ENCODE measurements at places on chromosomes 11 and 22.

DNA sequence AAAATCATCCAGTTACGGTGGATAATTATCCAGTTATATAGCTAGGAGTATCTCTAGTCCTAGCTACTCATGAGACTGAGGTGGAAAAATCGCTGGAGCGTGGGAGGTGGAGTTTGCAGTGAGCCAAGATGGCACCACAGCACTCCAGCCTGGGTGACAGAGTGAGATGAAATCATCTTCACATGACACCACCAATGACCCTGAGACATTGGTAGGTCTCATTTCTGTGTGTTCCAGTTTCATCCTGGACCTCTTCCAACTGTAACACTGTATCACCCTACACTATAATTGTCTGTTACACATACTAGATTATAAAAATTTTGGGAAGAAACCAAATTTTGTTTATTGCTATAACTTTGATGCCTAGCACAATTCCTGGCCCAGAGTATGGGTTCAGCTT is 446.8 kb downstream of the TMEM135 start:
- peak; percentile 11 for DNase-seq

DNA sequence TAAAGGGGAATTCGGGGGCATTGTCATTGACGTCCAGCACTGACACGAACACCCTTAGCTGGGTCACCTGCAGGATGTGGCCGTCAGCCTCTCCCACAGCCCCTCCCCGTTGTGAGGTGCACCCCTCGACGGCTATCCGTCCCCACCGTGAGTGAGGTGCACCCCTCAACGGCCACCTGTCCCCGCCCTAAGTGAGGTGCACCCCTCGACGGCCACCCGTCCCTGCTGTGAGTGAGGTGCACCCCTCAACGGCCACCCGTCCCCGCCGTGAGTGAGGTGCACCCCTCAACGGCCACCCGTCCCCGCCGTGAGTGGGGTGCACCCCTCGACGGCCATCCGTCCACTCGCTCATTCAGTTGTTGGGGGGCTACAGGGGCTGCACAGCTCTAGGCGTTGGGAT is 2.9 kb downstream of the CDHR5 start:
- DNase-seq, result no peak

DNA sequence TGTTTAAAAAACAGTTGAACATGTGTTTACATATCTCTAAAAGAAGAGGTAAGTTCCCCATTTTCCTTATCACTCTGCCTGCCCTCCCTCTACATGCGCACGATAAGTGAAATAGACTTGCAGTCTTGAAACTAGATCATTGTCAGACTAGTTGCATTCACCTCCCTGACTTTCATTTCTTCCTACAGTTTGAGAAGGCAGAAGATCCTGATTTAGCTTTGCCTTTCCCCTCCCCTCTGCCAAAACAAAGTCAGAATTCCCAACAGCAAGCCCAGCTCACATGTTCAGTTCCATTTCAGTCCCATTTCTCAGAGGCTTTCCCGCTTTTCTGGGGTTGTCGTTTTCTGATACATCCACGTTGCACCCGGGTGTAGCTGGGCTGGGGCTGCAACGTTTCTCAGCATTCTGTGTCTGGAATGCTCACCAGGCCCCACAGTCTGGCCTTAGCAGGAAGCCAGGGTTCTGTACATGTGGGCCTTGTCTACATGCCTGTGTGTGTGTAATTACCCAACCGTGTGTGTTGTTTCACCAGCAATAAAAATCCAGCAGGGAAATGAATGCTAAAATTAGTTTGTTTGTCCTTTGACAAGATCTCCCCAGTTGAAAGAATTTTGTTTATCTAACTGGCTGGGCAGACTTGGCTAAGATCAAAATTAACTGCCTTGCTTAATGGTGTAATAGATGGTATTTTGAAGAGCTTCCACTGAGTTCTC is 179.2 kb downstream of the DBX1 start:
- DNase-seq, result no peak

- no peak for DNase-seq
These were observed 269.0 kb downstream of the ST3GAL4 start for GRCh38 chr11:126624506-126624905.

DNA sequence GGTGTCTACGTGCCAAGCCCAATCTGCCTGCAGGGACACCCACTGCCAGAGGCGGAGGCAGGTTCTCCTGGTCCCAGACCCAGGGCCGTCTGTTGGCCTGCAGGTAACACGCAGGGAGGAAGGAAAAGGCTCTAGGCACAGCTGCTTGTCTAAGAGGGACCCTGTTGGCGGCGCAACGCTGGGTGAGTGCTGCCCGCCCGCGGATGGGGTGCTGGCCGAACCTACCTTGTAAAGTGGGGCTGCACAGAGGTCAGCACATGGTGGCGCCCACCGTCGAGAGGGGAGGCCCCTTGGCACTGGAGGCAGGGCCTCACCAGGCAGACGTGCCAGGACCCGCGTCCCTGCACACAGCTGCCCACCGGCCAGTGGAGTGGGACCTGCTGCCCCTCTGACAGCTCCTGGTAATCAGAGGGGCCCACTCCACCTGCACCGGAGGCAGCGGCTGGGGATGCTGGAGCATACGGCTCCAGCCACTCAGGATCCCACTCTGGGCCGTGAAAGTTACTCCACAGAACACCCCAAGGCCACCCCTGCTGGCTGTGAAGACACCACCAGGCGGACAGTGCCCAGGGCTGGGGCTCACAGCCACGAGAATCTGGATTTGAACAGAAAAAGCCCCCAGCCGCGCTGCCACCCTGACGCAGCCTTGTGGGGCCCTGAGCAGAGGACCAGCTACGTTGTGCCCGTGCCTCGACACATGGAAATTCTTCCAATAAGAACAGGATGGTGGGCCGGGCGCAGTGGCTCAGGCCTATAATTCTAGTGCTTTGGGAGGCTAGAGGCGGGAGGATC is 24.0 kb downstream of the TBX1 start:
- DNase-seq, result no peak

- DNase-seq, result peak; percentile 82
These were observed 2.0 kb downstream of the SBF2 start for GRCh38 chr11:10291801-10292638.

- DNase-seq, result no peak
These were observed 35.5 kb upstream of the MOB2 start for GRCh38 chr11:1522081-1522424.

GRCh38 chr11:48043111-48043990 is 63.0 kb downstream of the PTPRJ start:
- DNase-seq, result no peak

DNA sequence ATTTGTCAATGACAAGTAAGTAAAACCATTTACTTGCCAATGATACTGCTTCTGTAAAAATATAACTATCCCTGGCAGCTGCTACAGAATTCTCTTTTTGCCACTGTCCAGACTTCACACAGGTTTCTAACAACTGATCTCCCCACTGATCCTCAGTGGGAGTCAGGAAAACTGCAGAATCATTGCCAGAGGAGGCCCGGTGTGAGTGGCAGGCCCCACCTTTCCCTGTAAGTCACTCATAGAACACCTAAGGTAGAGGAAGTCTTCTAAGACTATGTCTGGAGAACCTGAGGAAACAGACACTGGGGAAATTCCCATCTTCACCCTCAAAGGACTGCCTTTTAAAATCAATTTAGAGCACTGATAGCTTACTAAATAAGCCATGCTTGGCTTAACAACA is 66.3 kb downstream of the ZC3H12C start:
- no peak for DNase-seq

DNA sequence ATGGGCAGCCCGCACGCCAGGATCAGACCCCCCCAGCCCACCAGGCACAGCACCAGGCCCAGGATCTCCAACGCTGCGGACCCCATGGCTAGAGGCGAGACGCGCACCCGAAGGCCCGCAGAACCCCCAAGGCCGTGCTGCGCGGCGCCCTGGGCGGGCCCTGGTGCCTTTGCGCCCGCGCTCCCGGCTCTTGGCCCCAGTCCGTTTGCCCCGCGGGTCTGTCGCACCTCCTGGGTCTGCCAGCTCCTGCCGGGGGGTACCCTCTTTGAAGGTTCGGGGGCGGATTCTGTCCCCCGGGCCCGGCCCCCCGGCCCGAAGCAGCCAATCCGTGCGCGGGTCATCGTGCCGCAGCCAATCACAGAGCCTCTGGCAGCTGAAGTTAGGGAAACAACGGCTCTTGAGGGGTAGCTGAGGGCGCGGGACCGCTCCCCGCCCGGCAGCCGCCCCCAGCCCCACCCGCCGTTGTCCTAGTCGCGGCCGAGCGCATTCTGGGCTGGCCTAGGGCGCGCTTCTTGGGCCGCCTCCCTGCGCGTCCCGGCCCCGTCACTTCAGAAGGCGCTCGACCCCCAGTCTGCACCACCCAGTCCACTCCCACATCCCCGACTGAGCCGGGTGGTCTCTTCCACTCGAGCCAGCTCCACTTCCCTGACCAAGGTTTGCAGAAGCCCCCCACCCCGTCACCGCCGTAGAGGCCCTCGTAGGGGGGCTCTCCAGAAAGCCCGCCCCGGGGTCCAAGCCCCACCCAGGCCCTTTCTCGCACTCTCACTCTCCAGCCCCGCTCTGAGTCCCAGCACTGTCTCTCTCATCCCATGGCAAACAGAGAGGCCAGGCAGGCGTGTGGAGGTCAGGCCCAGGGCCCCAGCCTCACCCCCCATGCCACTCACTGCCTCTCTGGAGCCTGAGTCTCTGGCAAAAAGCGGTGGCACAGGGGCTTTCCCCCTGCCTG is at the start of gene CLDN5:
CLDN5 (minus strand) TSS at position 241 of the 946 bp plus-strand sequence; CDS start at position 86, 155 bp downstream.
- no peak for DNase-seq

- DNase-seq, result no peak
These were observed 9.4 kb upstream of the RTCB start for GRCh38 chr22:32421484-32421883.

- DNase-seq, result no peak
These were observed 100.4 kb downstream of the KIRREL3 start for GRCh38 chr11:126899961-126900748.

All from suppressor macrophage (primary cell).